ENCODE measurements at places on chromosomes 5 and 9. TPM values are rescaled to one million over a fixed set of nuclear protein-coding genes. Genes with fewer than 3 reads are reported as not detected.

GRCh38 chr5:911601-912000 lies 18.9 kb downstream of the TRIP13 start:
- H3K4me3 ChIP-seq: no peak overlapping the region
- no peaks in the 10 kb centered on the region for H3K27me3 ChIP-seq
- no peak overlapping the region for H3K27ac ChIP-seq
- no peaks in the 10 kb centered on the region for H3K4me1 ChIP-seq
- H3K36me3 ChIP-seq: peaks cover 82% of the 10 kb centered on the region
- DNase-seq: no peak

Gene MEGF9
- total RNA-seq: 0.92 TPM

- no peak overlapping the region for H3K27ac ChIP-seq
- no peaks in the 10 kb centered on the region for H3K36me3 ChIP-seq
- DNase-seq: no peak
Observed at GRCh38 chr9:130379649-130379970, 65.2 kb upstream of the ASS1 start.

Gene ZMYND19
- total RNA-seq: 61.9 TPM

- no peak overlapping the region for H3K4me3 ChIP-seq
- peak overlapping the region; percentile 2 for H3K27ac ChIP-seq
- H3K27me3 ChIP-seq: no peaks in the 10 kb centered on the region
- H3K4me1 ChIP-seq: peaks cover 17% of the 10 kb centered on the region
Observed at GRCh38 chr9:100431886-100432285, 4.9 kb downstream of the MSANTD3 start.

Gene KCNIP1
- 0.82 TPM for total RNA-seq

Gene HAVCR2
- total RNA-seq: 0.25 TPM

GRCh38 chr9:8494571-8494970 lies 695.0 kb upstream of the DMAC1 start:
- no peak for DNase-seq
- peaks cover 9% of the 10 kb centered on the region for H3K4me1 ChIP-seq
- H3K27me3 ChIP-seq: no peaks in the 10 kb centered on the region
- H3K36me3 ChIP-seq: peaks cover 4% of the 10 kb centered on the region
